ENCODE measurements at places on chromosomes 6 and 20.

DNA sequence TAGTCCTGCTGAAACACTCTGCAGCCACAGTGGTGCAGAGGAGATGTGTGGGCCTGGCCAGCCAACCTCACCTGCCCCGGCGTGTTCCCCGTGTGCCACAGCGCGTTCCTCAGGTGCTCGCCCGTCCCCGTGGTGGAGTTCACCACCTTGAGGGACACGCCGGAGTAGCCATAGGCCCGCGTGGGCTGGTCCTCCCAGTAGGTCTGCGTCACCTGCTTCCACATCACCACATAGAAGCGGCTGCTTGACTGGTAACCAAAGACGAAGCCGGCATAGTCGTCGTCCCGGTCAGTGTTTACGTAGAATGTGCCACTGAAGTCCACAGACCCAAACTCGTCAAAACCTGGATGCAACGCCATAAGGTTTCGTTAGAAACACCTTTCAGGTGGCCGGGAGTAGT is 31.5 kb downstream of the THBS2 start:
- DNase-seq = no peak

DNA sequence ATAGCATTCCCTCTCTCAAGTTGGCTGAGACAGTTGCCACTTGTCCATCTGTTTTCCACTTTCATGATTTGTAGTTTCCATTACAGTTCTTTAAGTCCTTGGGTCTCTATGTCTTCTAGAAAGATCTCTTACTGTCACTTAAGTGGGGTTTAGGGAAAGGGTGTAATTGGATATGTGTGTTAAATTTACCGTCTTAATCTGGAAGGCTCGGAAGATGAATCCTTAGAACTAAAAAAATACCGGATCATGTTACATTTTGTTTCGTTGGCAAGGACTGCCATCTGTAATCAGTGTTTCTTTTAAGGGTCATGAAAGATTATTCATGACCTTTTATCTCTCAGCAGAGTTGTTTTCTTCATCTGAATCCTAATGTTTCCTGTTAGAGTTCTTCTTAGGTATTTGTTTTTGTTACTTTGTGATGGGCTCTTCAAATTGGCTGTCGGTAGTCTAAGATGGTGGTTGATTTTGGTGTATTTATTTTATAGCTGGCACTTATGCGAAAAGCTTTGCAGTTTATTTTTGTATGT is 21.8 kb upstream of the BTBD3 start:
- DNase-seq = no peak

DNA sequence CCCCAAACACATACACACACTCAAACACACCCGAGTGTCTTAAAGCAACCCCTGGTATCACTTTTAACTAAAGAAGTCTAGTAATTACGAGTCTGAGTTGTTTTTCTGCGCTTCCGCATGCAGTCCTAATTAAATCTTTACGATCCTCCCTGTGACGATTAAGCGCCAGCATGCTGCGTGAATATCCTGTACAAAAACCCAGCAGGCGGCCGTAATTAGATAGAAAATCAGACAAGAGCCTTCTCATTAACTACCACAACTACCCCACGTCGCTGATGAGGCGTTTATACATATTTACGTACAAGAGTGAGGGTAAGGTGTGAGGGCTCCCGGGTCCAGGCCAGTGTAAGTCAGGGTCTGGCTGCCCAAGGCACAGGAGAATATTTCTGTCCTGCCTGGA is 8.1 kb downstream of the TFAP2B start:
- DNase-seq = no peak

- no peak for DNase-seq
These were observed 56.2 kb upstream of the PREP start for GRCh38 chr6:105459049-105459448.

- DNase-seq = no peak
These were observed 7.5 kb downstream of the GABBR1 start for GRCh38 chr6:29625337-29625930.

DNA sequence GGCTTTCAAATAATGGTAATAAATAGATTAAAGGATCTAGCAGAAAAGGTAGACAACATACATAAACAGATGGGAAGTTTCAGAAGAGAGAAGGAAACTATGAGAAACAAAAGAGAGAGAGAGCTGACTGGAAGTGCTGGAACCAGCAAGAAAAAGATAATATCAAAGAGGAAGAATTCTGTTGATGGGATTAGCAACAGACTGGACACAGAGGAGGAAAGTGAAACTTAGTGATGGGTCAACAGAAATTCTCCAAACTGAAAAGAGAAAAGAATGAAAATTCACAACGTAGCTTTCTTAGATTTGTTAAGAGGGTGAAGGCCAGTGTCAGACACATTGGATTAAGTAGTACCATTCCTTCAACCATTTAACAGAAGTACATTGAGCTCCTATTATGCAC is 48.3 kb upstream of the SIRPA start:
- DNase-seq = no peak
